ENCODE measurements at places on chromosomes 2 and 18. TPM values are rescaled to one million over a fixed set of nuclear protein-coding genes. Genes with fewer than 3 reads are reported as not detected.
A peak's percentile ranks its signal among the peaks of the same experiment; 100 is the strongest.

DNA sequence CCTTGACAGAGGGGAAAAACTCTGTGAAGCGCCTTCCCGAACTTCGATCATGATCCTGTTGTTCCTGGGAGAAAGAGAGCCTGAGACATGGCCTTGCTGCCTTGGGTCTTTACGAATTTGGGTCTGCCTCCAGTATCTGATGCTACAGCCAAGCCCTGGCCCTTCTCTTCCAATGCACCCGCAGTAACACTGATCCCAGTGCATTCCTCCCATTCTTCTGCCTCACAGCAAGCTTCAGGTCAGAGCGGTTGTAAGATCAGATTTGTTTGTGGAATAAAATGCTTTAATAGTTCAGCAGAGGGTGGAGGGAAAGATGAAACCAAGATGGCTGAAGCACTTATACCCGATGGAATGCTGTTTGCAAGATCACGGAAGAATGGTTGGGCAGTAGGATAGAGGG, 196.7 kb upstream of the SIX2 start:
- DNase-seq = no peak

- no peak for DNase-seq
Measured at GRCh38 chr2:230949966-230950873, 25.2 kb upstream of the GPR55 start.

GRCh38 chr18:33812186-33812585, 234.2 kb downstream of the ASXL3 start:
- DNase-seq = no peak

DNA sequence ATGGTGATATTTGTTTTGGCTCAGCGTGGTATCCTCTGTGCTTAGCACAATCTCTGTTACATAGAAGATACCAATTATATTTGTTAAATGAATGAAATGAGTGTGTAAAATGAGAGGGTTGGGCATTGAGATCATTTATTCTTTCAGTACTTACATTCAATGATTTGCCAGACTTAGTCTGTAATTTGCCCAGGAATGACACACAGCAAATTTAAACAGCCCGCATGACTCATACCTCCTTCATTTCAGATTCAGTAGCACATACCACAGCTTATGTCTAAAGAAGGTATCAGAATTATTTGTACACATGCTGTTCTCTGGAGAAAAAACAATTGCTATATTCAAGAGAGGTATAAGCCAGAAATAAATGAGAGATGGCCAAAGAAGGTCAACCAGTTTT, 37.0 kb downstream of the KLHL14 start:
- no peak for DNase-seq

DNA sequence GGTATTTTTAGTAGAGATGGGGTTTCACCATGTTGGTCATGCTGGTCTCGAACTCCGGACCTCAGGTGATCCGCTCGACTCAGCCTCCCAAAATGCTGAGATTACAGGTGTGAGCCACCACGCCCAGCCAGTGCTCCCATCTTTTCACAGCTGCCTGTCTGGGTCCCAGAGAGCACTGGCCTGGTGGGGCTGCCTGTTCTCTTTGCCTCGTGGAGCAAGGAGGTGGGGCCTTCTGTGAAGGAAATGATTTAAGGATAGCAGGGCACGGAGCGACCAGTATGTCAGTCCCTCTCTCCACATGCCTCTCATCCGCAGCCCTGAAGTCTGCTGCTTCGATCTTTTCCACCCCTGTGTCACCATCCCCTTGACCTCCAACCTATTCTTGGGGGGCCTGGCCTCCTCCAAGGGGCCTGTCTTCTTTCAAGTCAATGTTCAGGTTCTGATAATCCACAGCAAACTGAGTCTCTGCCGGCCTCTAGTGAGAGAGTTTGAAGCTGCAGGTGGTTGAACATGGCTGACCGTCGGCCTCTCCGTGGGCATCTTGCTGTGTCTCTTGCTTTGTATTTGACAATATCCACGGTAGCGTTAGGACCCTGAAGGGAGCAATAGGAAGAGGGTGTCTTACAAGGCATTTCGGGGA, 28.2 kb upstream of the GIGYF2 start:
- DNase-seq = no peak

GRCh38 chr2:20781656-20782265, 41.1 kb downstream of the LDAH start:
- DNase-seq = no peak

- no peak for DNase-seq
Measured at GRCh38 chr2:11875481-11875880, 129.0 kb downstream of the LPIN1 start.

DNA sequence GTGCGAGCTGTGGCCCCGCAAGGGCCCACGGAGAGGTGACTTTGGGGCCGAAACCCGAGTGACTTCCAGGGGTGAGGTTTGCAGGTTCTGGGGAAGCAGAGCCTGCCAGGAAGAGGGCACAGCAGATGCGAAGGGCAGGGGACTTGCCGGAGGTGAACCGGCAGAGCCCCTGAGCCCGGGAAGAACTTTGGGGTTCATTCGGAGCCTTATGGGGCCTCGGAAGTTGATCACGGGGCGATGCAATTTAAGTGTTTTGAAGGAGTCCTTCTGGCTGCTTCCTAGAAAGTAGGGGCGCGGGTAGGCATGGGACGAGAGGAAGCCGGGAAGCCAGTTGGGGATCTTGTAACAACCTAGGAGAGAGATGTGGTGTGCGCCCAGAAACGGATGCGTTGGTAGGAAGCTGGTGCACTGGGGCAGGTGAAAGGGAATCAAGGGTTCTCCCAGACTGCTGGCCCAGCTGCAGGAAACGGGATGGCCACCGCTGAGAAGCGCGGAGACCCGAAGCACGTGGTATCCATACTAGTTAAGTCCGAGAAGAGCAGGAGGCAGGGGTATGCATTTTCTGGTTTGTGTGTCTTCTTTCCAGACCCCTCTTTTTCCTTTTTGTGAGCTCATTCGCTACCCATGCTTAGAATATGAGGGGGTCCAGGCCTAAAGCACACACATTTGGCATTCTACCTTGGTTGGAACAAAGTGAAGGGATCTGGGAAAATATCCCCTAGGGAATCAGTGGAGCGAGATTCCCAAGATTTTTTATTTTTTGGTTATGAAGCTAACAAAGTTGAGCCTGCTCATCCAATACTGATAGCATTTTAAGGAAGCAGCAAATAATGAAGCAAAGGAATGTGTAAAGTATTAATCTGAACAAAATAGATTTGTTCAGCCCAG, 758 bp downstream of the SCLY start:
- peak; percentile 33 for DNase-seq

GRCh38 chr18:25365242-25365641, 13.3 kb upstream of the ZNF521 start:
- DNase-seq = no peak

- DNase-seq = peak; percentile 86
Measured at GRCh38 chr2:112259509-112260294, 4.9 kb upstream of the ZC3H8 start.

GRCh38 chr2:239531456-239532241, 130.8 kb upstream of the HDAC4 start:
- DNase-seq = no peak

DNA sequence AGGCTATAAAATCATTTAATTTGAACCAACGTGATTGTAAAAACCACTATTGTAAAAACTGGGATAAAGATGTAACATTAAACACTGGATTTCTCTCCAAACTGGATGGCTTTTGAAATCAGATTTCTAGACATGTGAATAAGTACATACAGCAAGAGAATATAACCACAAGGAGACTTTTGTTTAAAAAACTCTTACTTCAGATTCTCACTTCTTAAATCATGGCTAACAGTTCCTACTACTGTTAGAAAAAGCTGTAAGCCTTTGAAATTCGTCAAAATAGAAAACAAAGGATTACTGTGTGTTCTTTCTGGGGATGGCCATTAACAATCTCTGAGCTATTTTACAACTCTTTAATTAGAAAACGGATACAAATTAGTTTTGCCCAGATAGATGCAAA, 39.4 kb upstream of the SH3BP4 start:
- no peak for DNase-seq

DNA sequence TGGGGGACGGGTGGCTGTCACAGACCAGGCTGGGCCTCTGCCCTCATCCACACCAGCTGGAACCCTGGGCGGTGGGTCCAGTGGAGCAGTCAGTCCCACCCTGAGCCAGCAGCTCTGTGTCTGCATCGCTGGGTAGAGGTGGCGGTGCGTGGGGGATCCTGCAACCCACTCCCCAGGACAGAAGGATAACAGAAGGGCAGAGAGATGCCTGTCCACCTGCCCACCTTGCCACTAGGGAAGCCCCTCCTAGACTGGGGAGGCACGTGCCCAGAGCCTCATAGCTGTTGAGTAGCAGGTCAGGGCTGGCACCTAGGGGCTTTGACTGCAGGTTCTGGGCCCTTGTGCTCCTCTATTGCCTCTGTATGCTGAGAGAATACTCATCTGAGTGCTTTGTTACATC, 2.4 kb downstream of the ATOH8 start:
- no peak for DNase-seq

DNA sequence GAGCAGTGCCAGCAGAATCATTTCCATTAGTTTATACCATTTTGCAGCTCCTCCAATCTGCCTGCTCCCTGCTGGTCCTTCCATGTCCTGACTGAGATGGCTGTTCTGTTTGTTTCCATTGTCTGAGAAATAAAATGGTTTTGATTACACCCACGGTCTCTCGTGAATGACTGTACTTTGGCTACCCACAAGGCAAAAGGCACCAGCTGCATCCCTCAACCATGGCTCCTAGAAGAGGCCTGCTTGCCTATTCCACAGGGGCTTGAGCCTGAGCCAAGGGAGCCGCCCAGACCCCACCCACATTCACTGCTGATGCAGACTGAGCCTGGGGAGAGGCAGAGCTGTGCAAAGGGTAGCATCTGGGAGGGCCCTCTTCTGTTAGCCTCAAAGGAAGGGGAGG, 31.2 kb downstream of the MARCHF4 start:
- DNase-seq = peak; percentile 29

- no peak for DNase-seq
Measured at GRCh38 chr18:12255626-12256026, 1.5 kb downstream of the CIDEA start.

GRCh38 chr2:73175663-73176204, 26.6 kb upstream of the NOTO start:
- DNase-seq = peak; percentile 92

GRCh38 chr2:28666496-28667184, 85.0 kb upstream of the PPP1CB start:
- DNase-seq = no peak

- no peak for DNase-seq
Measured at GRCh38 chr18:45590036-45590886, 25.0 kb upstream of the SLC14A2 start.

GLS gene
- 92.6 TPM for total RNA-seq

PPP1CB gene
- total RNA-seq = 260 TPM

WDR54 gene
- total RNA-seq = 5.5 TPM

RALBP1 gene
- total RNA-seq = 41.2 TPM

BUB1 gene
- 1.6 TPM for total RNA-seq

UNC80 gene
- total RNA-seq = not detected

TBR1 gene
- total RNA-seq = not detected
